Stimulated activated CD8-positive, alpha-beta memory T cell treated with anti-CD3 and anti-CD28 coated beads, Interleukin-7, amount 100 ng/mL, for 1 hour (primary cell): ENCODE measurements at places on chromosomes 3 and 15.

GRCh38 chr3:10373686-10374261 lies 52.9 kb upstream of the SEC13 start:
- no peak for DNase-seq

DNA sequence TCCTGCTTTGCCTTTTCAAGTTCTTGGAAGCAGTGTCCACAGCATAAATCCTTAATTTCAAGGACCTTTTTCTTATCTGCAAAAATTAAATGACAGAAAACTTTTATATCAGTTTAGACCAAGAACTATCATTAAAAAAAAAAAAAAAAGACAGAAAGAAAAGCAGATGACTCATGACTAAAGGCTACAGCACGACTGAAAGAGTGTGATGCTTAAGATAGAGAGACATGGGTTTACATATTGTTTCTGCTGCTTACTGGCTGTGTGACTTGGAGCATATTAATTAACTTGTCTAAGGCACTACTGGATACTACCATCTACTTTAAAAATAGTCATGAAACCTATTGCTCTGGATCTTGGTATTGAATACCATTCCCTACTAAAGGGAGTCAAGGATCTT lies 62.3 kb downstream of the CEP152 start:
- DNase-seq: no peak

DNA sequence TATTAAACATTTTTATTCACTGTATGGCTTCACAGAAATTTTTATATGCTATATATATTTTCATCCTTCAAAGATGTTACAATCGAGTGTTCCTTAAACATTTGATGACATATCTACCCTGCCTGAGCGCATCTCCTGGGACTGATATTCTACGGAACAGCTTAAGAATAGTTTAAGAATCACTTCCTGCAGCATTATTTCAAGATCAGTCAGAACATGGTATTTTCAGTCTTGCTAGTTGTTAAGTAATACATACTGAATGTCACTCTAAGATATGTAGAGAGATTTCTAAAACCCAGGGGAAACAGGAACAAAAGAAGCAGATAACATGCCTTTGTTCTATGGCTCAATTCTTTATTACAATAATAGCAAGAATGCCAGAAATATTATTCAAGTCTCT lies 8.7 kb downstream of the COL8A1 start:
- DNase-seq: no peak

DNA sequence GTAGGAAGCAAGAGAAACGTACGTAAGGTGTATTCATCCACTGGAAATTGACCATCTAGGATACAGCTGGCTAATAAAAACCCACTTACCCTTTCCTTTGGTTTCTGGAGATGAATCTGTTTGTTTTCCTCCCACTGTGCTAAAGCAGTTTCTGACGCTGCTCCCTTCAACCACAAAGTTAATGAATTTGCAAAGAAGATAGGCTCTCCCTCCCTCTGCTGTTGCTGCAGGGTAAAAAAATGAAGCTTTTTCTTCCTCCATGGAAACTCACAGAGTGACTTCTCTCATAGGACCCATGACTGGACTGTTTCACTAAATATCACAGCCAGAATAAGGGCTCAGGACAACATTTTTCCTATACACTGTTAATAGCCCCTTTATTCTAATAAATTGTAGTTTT lies 172.1 kb upstream of the LRRN1 start:
- DNase-seq: no peak

DNA sequence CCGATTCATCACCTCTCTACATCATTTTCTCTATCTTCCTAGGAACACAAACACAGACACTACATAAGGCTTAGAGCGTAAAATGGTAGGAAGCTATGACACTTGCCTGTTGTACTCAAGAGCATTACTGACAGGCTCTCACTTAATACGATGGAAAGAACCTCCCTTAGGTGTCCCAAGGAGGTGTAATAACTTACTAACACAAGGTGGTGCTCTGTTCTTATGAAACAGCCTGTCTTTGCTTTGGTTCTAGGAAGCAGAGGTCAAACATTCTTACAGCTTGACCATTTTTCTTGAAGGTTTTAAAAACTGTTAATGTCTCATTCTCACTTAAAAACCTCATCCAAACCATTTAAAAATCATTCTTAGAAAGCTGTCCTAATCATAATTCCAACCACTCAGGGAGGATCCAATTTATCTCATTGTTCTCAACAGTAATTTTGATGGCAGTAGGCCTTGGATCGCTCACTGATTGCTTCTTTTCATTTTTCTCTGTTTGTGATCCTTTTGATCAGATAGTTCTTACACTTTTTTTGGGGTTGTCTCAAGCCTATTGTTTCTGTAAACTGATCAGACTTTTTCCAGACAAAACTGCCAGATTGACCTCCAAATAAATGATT lies 317.8 kb upstream of the AGTR1 start:
- DNase-seq: no peak

DNA sequence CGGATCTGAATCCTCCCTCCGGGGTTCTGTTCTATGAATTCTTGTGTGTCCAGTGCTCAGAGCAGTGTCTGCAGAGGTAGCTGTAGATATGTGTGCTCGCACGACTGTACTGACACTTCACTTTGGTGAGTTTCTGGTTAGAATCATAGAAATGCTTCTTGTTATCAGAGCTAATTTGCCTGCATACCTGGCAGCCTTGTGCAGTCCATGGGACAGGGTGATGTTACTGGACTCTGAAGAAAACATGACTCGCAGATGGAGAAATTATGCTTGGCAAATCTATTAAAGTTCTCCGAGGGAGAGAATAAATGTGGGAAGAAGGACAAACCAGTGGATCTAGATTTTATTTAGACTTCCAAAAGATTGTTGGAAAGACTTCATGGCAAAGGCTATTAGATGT lies 12.2 kb downstream of the CGNL1 start:
- DNase-seq: no peak

DNA sequence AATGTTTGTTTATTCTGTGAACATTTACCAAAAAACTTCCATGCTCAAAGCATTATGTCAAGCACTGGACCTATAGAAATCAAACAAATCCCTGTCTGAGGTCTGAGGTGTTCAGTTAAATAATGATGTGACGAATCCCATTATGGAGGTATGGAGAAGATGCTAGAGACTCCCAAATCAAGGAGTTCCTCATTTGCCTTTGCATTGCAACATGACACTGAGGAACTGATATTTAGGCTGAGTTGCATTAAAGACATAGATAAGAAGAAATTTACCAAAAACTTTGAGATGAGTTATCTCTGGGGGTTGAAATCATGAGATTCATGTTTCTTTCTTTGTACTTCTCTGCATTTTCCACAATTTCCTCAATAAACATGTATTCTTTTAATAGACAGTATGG lies 16.0 kb downstream of the CD200 start:
- no peak for DNase-seq

DNA sequence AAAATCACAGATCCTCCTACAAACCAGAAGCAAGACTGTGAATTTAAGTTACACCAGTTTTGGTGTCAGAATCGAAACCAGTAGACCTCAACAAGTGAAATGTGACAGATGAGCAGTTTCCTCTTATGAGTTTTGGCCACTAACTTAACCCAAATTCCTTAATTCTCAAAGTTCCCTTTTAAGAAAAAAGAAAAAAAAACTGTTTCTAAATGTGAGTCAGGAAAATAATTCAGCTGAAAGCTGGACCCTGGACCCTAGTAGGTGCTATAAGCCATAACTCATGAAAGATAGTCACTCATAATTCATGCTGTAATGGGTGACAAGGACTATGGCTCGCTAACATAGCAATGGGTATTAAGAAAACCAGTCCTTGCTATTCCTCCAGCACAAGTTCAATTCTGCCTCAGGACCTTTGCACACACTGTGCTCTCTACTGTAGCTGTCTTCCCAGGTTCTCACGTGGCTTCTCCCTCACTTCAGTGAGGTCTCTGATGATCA lies 9.0 kb upstream of the THRB start:
- no peak for DNase-seq

- no peak for DNase-seq
These were observed 41.5 kb downstream of the TMEM41A start for GRCh38 chr3:185457376-185457775.

GRCh38 chr15:34722439-34722836 lies 32.4 kb downstream of the GJD2 start:
- DNase-seq: no peak

GRCh38 chr3:195696632-195697278 lies 24.0 kb upstream of the MUC20 start:
- no peak for DNase-seq

DNA sequence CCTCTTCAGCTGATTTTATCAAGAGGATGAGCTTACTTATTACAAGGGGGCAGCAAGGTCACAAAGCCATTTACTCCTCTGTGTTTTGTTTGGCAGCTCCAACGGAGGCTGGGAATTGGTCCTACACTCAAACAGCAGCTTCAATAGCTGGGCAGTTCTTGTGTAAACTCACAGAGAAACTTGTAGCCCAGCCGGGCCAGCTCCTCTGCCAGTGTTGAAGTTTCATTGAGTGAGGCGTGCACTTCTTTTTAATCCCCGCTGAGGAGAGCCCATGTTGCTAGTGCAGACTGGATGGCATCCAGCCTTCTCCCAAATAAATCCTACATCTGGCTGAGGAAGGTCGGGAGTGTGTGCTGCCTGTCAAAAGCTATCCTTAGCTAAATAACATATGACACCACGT lies 59.5 kb downstream of the BFSP2 start:
- no peak for DNase-seq

GRCh38 chr15:90871716-90872485 lies 3.5 kb downstream of the FURIN start:
- no peak for DNase-seq

GRCh38 chr3:191894406-191894805 lies 433.4 kb downstream of the PYDC2 start:
- DNase-seq: no peak

GRCh38 chr3:14633819-14634424 lies 17.6 kb upstream of the CCDC174 start:
- DNase-seq: no peak

GRCh38 chr3:148102156-148102555 lies 595.5 kb upstream of the AGTR1 start:
- no peak for DNase-seq

GRCh38 chr3:102419786-102420185 lies 15.0 kb upstream of the ZPLD1 start:
- no peak for DNase-seq

GRCh38 chr15:80999623-81000036 lies 1.1 kb upstream of the TLNRD1 start:
- no peak for DNase-seq

- DNase-seq: no peak
These were observed 69.5 kb upstream of the SNTN start for GRCh38 chr3:63582943-63583500.

DNA sequence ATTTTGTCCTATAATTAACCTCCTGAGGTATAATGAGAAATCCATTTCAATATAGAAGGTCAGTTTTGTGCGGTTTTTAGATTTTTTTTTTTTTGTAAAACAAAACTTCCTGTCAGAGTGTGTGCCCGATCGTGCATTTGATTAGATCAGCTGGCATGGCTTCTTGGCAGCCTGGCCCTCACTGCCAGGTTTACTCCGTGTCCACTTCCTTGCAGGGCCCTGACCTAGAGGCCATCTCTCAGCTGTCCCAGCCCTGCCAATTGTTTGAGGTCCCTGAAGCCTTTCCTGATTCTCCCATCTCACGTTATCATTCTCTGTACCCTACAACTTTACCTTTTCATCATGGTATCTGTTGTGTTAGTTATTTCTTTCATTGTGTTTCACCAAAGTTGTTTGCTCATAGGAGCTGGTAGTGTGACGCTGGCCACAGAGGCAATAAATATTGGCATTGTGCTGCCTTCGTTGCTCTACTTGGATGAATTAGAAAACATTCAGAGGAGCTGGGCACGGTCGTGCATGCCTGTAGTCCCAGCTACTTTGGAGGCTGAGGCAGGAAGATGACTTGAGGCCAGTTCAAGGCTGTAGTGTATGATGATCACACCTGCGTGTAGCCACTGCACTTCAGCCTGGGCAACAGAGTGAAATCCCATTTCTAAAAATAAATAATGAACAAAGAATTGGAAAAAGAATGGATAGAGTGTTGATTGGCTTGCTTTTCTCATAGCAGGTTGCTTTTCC lies 202.0 kb downstream of the GHSR start:
- DNase-seq: no peak

DNA sequence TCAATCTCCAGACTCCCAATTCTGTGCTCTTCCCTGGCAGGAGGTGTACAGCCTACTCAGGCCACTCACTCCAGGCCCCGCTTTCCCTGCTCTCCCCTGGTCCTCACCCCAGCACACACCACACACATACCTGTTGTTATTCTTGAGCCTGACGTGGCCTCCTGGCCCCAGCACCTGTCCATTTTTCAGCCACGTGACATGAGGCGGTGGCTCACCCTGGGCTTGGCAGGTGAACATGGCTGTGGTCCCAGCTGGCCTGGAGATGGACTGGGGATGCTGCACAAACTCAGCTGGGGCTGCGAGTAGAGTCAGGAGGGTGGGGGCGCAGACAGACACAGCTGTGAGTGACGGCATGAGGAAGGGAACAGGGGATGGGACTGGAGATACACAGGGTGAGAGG lies 27.3 kb downstream of the RNU5B-1 start:
- no peak for DNase-seq

DNA sequence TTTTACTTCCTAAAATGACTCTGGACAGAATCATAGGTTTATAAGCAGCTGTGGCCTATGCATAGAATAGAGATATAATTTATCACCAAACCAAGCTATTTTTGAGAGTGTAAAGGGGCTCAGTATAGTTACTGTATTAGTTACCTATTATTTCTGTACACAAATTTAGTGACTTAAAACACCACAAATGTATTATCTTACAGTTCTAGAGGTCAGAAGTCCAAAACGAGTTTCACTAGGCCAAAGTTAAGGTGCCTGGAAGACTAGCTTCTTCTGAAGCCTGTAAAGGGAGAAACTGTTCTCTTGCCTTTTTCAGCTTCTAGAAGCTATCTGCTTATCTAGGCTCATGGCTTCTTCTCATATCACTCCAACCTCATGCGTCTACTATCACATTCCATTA lies 30.1 kb downstream of the CCDC54 start:
- DNase-seq: no peak

DNA sequence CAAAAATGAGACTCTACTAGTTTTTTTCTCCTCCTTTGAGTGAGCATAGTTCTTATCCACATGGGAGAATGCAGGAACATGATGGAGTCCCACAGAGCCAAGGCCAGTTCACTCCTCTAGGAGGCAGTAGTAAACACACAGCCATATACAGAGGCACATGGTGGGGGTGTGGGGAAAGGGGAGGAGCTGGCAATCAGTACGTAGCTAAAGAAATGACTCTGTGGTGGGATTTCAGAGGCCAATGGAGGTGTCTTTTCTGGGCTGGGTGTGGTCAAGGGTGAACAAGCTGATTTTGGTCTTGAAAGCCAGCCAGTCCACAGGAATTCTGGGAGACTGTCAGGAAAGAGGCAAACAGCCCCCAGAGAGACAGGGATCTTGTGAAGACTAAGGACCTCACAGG lies 6.6 kb upstream of the RAB11A start:
- DNase-seq: no peak

GRCh38 chr3:33372218-33373081 lies 67.8 kb downstream of the UBP1 start:
- DNase-seq: no peak

DNA sequence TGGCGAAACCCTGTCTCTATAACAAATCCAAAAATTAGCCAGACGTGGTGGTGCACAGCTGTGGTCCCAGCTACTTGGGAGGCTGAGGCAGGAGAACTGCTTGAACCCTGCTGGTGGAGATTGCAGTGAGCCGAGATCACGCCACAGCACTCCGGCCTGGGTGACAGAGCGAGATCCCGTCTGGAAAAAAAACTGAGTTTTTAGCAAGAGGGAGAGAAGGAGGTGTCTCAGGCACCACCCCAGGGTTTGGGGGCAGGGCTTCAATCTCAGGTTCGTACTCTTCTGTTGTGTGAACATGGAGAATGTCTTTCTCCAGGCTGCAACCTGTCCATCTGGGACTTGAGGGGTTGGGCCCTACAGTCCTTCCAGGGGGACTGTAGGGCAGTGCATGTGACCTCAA lies 2.7 kb downstream of the CHRNA3 start:
- no peak for DNase-seq

- DNase-seq: no peak
These were observed 80.3 kb upstream of the ABHD17C start for GRCh38 chr15:80614711-80615360.
